Activated T-cell treated with anti-CD3 and anti-CD28 coated beads for 24 hours (primary cell): ENCODE measurements at places on chromosomes 6 and 20.
A peak's percentile ranks its signal among the peaks of the same experiment; 100 is the strongest.

GRCh38 chr6:165519316-165519715 lies 143.7 kb downstream of the PDE10A start:
- DNase-seq: no peak

GRCh38 chr6:113857556-113858479 lies 673 bp downstream of the MARCKS start:
- no peak for DNase-seq

DNA sequence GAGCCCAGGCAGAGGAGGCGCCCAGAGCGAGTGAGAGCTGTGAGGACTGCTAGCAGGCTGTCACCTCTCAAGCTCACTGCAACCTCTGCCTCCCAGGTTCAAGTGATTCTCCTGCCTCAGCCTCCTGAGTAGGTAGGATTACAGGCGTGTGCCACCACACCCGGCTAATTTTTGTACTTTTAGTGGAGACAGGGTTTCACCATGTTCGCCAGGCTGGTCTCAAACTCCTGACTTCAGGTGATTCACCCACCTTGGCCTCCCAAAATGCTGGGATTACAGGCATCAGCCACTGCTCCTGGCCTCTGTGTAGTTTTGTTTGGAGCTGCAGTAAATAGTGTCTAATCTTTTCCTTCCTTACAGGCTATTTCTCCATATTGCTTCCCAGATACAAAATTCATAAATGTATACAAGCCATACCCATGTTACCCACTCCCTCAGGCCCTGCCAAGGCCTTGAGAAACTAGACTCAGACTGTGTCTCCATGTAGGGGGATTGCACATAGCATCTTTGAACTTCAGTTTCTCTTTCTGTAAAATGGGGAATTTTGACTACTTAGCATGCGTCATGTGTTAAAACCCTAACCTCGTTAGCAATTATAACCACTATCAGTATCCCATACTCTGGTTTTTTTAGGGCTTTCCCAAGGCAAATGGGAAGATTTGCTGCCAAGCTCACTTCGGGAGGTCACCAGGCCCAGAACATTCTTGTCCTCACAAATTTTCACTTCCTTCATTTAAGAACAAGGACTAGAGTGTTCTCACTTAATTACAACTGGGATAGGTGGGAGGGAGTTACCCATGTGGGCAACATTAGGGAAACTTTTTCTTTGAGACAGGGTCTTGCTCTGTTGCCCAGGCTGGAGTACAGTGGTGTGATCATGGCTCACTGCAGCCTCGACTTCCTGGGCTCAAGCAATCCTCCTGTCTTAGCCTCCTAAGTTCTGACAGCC lies 67.3 kb upstream of the DDR1 start:
- DNase-seq: no peak

DNA sequence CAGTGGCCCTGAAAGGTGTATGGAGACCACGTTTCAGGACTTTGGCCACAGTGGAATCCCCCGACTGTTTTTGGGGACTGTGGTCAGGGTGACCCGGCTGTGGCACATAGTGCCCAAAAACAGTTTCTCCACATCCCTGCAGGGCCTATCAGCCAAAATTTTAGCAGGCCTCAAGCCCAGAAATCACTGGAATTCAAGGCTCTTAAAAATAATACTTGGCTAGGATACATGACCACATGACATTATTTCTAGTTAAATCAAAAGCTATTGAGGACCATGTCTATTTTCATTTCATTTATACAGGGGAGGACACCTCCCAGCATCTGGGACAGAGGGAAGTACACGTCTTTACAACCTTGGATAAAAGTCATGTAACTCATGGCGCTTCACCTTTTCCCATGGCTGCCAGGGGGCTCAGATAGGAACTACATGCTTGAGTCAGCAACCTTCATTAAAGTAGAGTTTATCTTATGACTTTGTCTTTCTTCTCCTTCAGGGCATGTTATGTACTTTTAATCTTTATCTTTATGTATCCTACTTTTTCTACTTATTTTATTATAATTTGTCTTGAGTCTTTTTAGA lies 70.8 kb upstream of the CD93 start:
- no peak for DNase-seq

- DNase-seq: no peak
Observed at GRCh38 chr6:152054441-152054840, 247.0 kb downstream of the ESR1 start.

- no peak for DNase-seq
Observed at GRCh38 chr20:8370774-8371173, 238.7 kb downstream of the PLCB1 start.

DNA sequence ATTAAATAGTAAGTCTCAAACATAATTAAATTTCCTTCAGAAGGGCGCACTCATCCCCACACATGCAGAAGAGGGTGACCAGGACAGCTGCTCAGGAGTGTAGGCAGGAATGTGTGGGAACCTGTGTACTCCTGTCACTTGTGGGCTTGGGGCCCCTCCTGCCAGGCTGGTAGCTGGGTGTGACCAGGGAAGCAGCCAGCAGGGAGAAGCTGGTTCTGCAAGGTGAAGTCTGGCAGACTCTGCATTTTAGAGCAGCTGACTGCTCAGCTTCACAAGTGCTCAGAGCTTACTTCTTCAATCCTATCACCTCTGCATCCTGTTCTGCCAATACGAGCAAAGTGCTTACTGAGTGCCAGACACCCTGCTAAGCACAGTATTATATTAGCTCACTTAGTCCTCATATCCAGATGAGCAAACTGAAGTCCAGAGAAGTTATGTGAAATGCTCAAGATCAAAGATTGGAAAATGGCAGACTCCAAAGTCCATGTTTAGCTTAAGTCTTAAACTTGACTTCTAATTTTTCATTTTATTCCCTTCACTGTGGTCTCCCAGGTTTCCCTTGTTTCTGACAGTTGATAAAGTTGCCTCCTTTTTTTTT lies 27.9 kb downstream of the ELMO2 start:
- DNase-seq: no peak

GRCh38 chr6:125432963-125433362 lies 131.2 kb upstream of the HDDC2 start:
- no peak for DNase-seq

DNA sequence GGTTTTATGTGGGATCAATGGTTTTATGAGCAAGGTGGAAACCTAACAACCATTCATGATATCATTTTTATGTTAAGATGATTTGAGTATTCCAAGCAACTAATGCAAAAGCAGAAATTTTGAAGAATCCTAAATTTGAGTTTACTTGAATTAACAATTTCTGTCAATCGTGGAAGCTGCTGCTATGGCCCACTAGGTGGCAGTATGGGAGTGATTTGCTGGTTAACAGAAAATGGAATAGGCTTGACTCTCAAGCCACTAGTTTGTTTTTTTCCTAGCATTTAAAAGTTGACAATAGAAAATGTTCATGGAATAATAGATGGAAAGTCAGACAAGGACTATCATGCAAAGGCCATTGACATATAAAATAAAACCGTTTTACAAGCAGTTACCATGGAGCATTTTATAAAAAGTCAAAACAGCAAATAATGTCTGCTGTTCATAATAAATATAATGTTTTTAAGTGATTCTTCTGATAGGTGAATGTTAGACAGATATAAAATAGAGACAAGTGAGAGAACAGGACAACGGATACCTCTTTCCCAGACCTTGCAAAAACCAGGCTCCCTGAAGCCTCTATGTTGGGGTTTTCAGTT lies 43.0 kb upstream of the TMEM200A start:
- DNase-seq: peak; percentile 40

DNA sequence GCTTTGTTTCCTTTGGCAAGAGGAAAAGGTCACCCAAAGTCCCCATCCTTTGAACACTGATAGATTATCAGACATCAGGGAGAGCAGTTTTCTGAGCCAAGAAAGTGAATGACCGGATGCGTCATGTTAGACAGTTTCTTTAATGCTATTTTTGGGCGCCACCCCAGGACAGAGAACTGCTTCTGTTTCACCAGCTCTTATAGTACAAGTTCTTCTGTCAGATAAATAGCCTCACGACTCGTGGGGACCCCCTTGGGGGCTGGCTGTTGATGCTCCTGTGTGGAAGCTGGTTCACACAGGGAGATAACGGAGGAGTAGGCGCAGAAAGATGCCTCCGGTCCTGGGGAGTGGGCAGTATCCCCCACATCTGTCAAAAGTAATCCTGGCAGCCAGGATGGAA lies 54.6 kb downstream of the NPEPL1 start:
- no peak for DNase-seq

- DNase-seq: no peak
Observed at GRCh38 chr6:63538550-63538949, 33.7 kb upstream of the LOC128125822 start.
